ENCODE measurements at places on chromosomes 2 and 18. TPM values are rescaled to one million over a fixed set of nuclear protein-coding genes. Genes with fewer than 3 reads are reported as not detected.

GRCh38 chr2:146579147-146579930, 1265.5 kb upstream of the ACVR2A start:
- no peak overlapping the region for H3K4me3 ChIP-seq
- no peaks in the 10 kb centered on the region for H3K4me1 ChIP-seq
- DNase-seq: no peak

- H3K4me3 ChIP-seq: no peak overlapping the region
- peak overlapping the region; percentile 38 for H3K27ac ChIP-seq
- H3K4me1 ChIP-seq: peaks cover 18% of the 10 kb centered on the region
- no peak for DNase-seq
Measured at GRCh38 chr2:9213477-9214051, 7.0 kb downstream of the ASAP2 start.

DNA sequence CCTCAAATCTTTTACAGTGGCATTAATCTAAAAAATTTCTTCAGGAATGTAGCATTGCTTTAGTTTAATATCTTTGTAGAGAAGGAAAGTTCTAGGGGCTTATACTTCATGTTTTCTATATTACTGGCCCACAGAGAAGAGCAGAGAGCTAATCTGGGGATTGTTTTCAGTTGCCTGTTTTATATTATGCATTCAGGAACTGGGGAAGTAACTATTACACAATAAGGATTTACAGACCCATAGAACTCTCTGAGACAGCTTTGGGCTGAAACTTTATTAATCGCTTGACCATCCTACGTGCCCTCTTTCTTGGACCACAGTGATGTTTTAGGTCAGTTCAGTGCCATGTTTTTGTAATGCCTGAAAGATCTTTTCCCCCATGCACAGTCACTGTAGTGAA, 29.9 kb downstream of the BIRC6 start:
- no peaks in the 10 kb centered on the region for H3K36me3 ChIP-seq
- H3K4me3 ChIP-seq: no peak overlapping the region
- H3K27ac ChIP-seq: no peak overlapping the region
- no peaks in the 10 kb centered on the region for H3K27me3 ChIP-seq
- DNase-seq: no peak

- no peak overlapping the region for H3K27ac ChIP-seq
- H3K4me3 ChIP-seq: no peak overlapping the region
- no peak for DNase-seq
- no peaks in the 10 kb centered on the region for H3K36me3 ChIP-seq
- H3K4me1 ChIP-seq: no peaks in the 10 kb centered on the region
Measured at GRCh38 chr2:233203060-233203459, 48.4 kb upstream of the ATG16L1 start.

- H3K36me3 ChIP-seq: no peaks in the 10 kb centered on the region
- peak overlapping the region; percentile 92 for H3K27ac ChIP-seq
- no peaks in the 10 kb centered on the region for H3K27me3 ChIP-seq
- no peak for DNase-seq
- peaks cover 91% of the 10 kb centered on the region for H3K4me1 ChIP-seq
- H3K4me3 ChIP-seq: no peak overlapping the region
Measured at GRCh38 chr18:45325778-45326177, 289.5 kb upstream of the SLC14A2 start.

- H3K4me1 ChIP-seq: no peaks in the 10 kb centered on the region
- H3K27ac ChIP-seq: no peak overlapping the region
- H3K27me3 ChIP-seq: no peaks in the 10 kb centered on the region
- no peak for DNase-seq
- H3K36me3 ChIP-seq: no peaks in the 10 kb centered on the region
Measured at GRCh38 chr2:17319090-17319489, 199.2 kb downstream of the RAD51AP2 start.

DNA sequence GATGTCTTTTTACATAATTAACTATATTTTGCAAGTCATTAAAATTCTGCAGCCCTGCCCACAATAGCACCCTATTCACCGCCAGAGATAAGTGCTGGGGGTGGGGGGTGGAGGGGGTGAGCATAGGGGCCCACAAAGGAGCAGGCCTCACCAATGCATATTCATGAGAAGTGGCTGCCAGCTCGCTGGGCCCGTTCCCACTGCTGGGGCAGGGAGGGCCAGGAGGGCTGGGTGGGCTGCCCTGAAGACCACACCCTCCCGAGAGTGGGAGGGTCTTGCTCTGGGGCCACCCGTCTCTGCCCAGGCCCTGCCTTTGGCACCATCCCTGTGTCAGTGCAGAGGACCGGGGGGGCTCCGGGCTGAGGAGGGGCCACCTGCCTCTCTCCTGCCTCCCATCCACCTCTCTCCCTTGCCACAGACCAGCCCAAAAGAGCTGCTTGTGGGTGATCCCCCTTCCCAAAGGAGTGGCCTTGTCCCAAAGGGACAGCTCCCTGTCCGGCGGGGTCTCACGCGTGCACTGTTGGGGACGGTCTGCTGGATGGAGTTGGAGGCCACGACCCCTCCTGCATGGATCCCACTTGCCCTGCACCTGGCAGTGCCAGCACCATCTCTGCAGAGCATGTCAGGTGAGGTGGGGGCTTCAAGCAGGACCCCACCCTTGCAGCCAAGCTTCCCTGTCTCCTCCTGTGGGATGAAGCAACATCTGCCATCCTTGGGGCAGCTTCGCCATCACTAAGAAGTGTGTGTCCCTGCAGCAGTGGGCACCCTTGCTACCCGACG, 138.8 kb upstream of the GPC1 start:
- H3K4me3 ChIP-seq: no peak overlapping the region
- peaks cover 25% of the 10 kb centered on the region for H3K4me1 ChIP-seq
- no peak overlapping the region for H3K27ac ChIP-seq
- no peaks in the 10 kb centered on the region for H3K36me3 ChIP-seq

DNA sequence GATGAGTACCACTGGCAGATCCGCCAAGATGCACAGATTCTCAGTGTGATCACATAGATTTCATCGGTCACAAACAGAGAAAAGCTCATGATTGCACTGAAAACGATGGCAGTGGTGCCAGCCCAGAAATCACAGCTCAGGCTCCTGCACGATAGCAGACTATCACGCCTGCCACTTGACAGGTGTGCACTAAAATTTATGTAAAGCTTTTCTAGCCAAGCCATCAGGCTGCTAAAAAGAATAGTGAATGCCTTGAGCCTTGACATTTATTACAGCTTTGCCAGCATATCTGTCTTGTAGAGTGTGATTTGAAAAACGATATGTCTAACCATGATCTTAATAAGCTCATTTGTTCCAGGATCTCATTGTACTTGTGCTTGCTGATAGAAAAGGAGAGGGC, 409.5 kb upstream of the CWC22 start:
- DNase-seq: no peak
- H3K27ac ChIP-seq: no peak overlapping the region
- peaks cover 8% of the 10 kb centered on the region for H3K4me1 ChIP-seq
- H3K36me3 ChIP-seq: no peaks in the 10 kb centered on the region

GRCh38 chr2:241234066-241234790, 45.8 kb downstream of the ANO7 start:
- no peaks in the 10 kb centered on the region for H3K4me1 ChIP-seq
- H3K27ac ChIP-seq: no peak overlapping the region
- no peak overlapping the region for H3K4me3 ChIP-seq
- peaks cover 2% of the 10 kb centered on the region for H3K36me3 ChIP-seq

DNA sequence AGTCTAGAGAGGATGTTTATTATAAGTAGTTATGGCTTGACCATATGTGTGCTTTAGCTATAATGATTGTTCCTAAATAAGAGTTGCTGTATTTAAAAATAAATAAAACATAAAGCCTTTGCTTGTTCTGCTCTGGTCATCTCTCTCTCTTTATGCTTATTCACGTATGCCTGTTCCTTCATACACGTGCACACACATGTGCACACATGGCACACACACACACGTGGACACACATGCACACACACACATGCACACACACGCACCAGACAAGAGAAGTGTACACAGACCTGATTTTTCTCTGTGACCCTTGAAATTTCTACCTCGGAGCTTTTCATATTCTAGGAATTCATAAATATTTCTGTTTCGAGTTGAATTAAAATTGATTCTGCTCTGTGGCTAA, 658.2 kb upstream of the SALL3 start:
- no peaks in the 10 kb centered on the region for H3K27me3 ChIP-seq
- H3K4me3 ChIP-seq: no peak overlapping the region
- no peak overlapping the region for H3K27ac ChIP-seq
- no peak for DNase-seq

DNA sequence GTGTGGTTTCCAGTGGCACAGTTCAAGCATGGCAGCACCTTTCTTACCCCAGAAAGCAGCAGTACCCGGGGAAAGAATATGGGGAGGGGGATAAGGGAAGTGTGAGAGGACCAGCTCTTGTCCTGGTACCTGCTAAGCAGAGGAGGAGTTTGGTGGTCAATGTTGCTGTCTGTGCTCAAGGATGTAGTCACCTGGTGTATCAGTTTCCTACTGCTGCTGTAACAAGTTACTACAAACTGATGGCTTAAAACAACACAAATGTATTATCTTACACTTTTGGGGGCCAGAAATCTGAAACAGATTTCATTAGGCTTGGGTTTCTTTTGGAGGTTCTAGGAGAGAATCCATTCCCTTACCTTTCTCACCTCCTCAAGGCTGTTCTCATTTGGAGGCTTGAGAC, 77.5 kb downstream of the VSNL1 start:
- no peak for DNase-seq
- no peak overlapping the region for H3K4me3 ChIP-seq
- no peaks in the 10 kb centered on the region for H3K27me3 ChIP-seq
- H3K36me3 ChIP-seq: no peaks in the 10 kb centered on the region

DNA sequence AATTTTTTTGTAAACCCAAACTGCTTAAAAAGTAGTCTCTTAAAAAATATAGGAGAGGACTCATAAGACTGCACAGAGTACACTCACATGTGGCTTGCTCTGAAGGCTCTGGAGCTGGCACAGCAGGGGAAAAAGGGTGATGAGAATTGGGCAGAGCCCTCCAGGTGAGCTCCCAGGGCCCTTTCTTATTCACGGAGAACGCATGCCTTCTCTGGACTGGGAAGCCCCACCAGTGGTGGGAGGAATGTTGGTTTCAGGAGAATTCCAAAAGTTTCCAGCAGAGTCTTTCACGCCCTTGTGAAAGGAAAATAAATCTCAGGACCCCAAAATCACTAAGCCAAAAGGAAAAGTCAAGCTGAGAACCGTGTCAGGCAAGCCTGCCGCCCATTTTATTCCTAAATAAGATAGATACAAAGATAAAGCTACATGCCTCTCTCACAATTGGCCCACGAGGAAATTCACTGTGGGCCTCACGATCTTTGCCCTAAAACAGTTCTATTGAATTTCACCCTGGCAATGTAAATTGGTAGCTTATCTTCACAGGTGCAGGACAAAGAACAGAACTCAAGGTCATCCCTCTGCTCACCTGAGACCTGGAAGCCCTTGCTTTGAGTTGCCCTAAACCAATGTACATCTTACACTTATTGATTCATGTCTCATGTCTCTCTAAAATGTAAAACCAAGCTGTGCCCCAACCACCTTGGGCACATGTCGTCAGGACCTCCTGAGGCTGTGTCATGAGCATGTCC, 15.5 kb upstream of the MC5R start:
- H3K4me1 ChIP-seq: no peaks in the 10 kb centered on the region
- no peak overlapping the region for H3K27ac ChIP-seq
- no peaks in the 10 kb centered on the region for H3K27me3 ChIP-seq
- no peak for DNase-seq
- no peak overlapping the region for H3K4me3 ChIP-seq

GRCh38 chr18:7028625-7029024, 89.0 kb downstream of the LAMA1 start:
- H3K36me3 ChIP-seq: no peaks in the 10 kb centered on the region
- H3K4me3 ChIP-seq: no peak overlapping the region
- no peaks in the 10 kb centered on the region for H3K27me3 ChIP-seq

- H3K4me3 ChIP-seq: no peak overlapping the region
- DNase-seq: no peak
- H3K4me1 ChIP-seq: no peaks in the 10 kb centered on the region
- no peaks in the 10 kb centered on the region for H3K36me3 ChIP-seq
- H3K27me3 ChIP-seq: no peaks in the 10 kb centered on the region
Measured at GRCh38 chr2:195406886-195407603, 250.0 kb upstream of the SLC39A10 start.

DNA sequence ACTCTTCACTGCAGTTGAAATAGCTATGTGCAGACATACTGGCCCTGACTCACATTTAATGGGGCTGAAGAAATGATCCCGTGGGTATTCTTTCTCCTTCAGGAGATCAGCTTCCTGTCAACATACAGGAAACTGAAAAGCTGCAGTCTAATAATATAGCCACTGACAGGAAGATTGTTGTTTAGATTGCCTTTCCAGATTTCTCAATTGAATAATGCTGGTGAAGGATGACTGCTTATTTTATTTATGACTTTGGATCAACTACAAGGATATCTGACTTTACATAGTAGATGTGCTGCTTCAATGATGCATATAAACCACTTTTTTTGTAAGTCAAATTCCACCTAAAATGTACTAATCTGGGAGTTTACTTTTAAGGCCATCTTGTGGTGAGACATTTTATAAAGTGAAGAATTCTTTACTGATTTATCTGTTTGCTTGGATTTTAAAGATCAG, 93.4 kb upstream of the MAP4K3 start:
- H3K27me3 ChIP-seq: no peaks in the 10 kb centered on the region
- no peak overlapping the region for H3K4me3 ChIP-seq
- peaks cover 25% of the 10 kb centered on the region for H3K4me1 ChIP-seq
- peak overlapping the region; percentile 13 for H3K27ac ChIP-seq
- H3K36me3 ChIP-seq: no peaks in the 10 kb centered on the region

DNA sequence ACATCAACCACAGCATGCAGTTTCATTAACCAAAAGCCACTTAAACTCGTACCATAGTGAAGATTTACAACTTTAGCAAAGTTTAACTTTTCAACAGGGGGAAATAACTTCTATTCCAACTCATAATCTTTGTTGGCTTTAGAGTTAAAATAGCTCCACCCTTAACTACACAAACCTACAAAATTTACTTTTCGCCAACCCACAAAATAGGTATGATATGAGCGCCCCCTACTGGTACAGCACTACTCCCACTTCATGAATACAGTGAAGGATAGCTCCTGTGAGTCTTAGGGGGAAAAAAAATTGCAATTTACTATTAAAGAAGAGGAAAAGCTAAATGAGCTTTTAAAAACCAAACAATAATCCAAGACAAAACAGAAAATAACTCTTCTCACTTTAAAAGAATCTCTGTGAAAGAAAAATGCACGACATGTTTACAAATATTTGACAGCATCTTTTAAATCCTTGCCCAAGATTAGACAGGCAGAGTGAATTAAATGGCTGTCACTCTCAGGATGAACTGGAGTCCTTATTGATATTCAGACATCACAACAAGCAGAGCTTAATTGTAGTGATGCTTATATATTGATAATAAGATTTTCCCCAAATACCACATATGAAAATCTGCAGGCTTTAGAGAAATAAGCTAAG, 32.2 kb downstream of the TMEFF2 start:
- no peak overlapping the region for H3K4me3 ChIP-seq
- DNase-seq: peak; percentile 4
- no peak overlapping the region for H3K27ac ChIP-seq
- no peaks in the 10 kb centered on the region for H3K4me1 ChIP-seq

LIMS2 gene
- 7.7 TPM for total RNA-seq

SP100 gene
- total RNA-seq: 20.2 TPM

CDK15 gene
- 0.11 TPM for total RNA-seq

IAH1 gene
- 39.1 TPM for total RNA-seq

CHRND gene
- total RNA-seq: 49.1 TPM

POLR1A gene
- total RNA-seq: 31.7 TPM

TUBB8B gene
- total RNA-seq: not detected

RGPD4 gene
- total RNA-seq: not detected

KATNAL2 gene
- not detected for total RNA-seq

CD226 gene
- total RNA-seq: 0.27 TPM

RGPD3 gene
- 0.15 TPM for total RNA-seq

ADRA2B gene
- 5.6 TPM for total RNA-seq

Measured in gastrocnemius medialis (tissue), 4 donors.